Renal cortex interstitium (tissue), 15 donors: ENCODE measurements at places on chromosomes 7 and 10. TPM values are rescaled to one million over a fixed set of nuclear protein-coding genes. Genes with fewer than 3 reads are reported as not detected.

The NANOS1 gene
- polyA plus RNA-seq: 3.2 TPM

- DNase-seq: no peak
These were observed 25.9 kb downstream of the TRDMT1 start for GRCh38 chr10:17175551-17175950.

GRCh38 chr7:3107228-3107763, 63.6 kb upstream of the CARD11 start:
- DNase-seq: no peak

The IFT22 gene
- polyA plus RNA-seq: 78.3 TPM

The TAC1 gene
- polyA plus RNA-seq: 0.89 TPM

DNA sequence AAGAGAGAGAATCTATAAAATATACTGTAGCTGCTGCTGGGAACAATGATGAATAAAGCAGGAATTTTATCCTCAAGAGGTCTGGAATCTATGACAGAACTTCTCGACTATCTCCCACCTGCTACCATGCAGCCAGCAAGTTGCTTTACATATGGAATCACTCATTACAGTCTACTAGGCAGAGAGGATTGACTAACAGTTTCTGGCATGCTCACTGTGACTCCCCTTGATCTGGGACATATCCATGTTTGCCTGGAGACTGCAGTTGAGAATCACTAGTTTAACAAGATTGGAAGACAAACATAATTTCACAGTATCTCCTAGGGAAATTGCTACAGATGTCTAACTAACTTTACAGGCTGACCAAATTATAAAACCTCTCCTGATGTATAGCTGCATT, 13.3 kb downstream of the GPR37 start:
- no peak for DNase-seq

- no peak for DNase-seq
These were observed 4.6 kb upstream of the TBC1D12 start for GRCh38 chr10:94397549-94398370.

The EBLN1 gene
- polyA plus RNA-seq: not detected

The GDF10 gene
- polyA plus RNA-seq: 1.5 TPM

The ADIRF gene
- polyA plus RNA-seq: 9.2 TPM

The C10orf105 gene
- 0.16 TPM for polyA plus RNA-seq

GRCh38 chr7:150385302-150385723, 6.2 kb downstream of the ZNF775 start:
- DNase-seq: no peak

DNA sequence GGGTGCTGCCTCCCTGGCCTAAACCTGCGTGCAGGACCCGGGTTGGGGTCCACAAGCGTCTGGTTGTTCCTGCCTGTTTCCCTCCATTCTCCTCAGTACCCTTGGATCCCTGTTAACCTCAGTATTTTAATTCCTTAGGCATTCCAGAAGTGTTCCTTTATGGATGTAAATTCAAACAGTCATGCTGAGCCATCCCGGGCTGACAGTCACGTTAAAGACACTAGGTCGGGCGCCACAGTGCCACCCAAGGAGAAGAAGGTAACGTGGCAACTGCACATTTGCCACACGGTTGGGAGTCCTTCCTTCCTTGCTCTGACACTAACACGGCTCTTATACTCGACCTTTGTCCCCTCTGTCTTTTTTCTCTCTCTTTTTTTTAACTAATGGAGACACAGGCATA, 187.1 kb downstream of the ARHGAP21 start:
- no peak for DNase-seq

The FXYD4 gene
- 5.5 TPM for polyA plus RNA-seq

GRCh38 chr10:45023426-45023825, 22.7 kb downstream of the ZNF22 start:
- DNase-seq: no peak

The CALML5 gene
- polyA plus RNA-seq: not detected

The KCP gene
- polyA plus RNA-seq: 15.0 TPM

The HTR5A gene
- not detected for polyA plus RNA-seq

- no peak for DNase-seq
These were observed 61.7 kb downstream of the SH2D4B start for GRCh38 chr10:80599424-80599847.

The TMEM213 gene
- 35.2 TPM for polyA plus RNA-seq

The NYAP1 gene
- polyA plus RNA-seq: 2.9 TPM

GRCh38 chr10:78905957-78906308, 162.8 kb upstream of the ZMIZ1 start:
- DNase-seq: no peak

GRCh38 chr10:93493162-93493561, 3.2 kb upstream of the CEP55 start:
- DNase-seq: no peak

GRCh38 chr7:55469271-55469681, 103.0 kb downstream of the VOPP1 start:
- DNase-seq: no peak

DNA sequence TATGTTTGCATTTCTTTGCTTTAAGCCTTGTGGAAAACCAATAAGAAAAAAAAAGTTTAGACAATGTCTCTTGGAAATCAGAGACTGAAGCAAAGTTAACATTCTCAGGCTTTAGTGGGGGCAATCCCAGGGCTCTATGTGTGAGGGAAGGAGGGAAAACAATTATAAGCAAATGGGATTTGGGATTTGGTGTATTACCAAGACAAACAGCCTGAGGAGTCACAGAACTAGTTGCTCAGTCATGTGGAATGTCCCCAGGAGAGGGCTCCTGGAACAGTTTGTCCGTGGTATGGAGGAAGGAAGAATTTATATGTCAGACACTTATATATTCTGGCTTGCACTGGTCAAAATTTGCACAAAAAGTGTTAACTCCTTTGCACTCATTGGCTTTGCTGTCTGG, 562.9 kb upstream of the TPK1 start:
- no peak for DNase-seq

DNA sequence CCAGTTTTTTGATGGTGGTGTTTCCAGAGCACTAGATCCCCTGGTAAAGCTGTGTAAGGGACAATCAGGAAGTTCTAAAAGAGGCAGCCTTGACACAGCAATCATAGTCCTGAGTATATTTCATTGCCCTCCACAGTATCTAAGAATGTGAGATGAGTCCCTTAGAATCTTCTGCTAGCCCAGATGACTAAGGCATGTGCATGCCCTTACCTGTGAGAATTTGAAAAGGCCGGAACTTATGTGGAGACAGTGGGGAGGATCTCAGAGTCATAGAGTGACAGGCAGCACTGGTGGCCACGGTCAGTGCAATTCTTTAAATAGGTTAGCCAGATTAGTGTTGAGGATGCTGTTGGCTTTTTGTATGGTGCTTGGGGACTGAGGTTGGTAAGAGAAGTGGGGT, 361.4 kb upstream of the VSTM2A start:
- no peak for DNase-seq

The PSD gene
- polyA plus RNA-seq: 7.4 TPM

DNA sequence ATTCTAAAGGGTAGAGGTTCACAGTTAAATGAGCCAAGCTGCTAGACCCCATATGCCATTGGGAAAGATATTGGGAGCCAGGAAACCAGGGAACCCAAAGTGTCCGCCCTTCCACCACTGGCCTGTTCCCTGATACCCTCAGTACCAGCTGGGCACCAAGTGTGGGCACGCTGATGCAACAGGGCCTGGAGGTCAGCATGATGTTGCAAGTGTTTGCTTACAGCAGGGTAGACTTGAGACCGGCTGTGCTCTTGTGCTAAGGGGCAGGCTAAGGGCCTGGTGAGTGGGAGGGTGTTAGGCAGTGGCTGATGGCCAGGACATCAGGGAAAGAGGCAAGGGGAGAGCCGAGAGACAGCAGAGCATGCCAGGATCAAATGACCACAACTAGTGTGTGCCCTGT, 21.0 kb upstream of the MYL7 start:
- no peak for DNase-seq

The CPA4 gene
- 0.14 TPM for polyA plus RNA-seq

- DNase-seq: no peak
These were observed 1.5 kb downstream of the FAM13C start for GRCh38 chr10:59360605-59361405.

GRCh38 chr7:114785496-114785895, 136.4 kb upstream of the MDFIC start:
- no peak for DNase-seq

DNA sequence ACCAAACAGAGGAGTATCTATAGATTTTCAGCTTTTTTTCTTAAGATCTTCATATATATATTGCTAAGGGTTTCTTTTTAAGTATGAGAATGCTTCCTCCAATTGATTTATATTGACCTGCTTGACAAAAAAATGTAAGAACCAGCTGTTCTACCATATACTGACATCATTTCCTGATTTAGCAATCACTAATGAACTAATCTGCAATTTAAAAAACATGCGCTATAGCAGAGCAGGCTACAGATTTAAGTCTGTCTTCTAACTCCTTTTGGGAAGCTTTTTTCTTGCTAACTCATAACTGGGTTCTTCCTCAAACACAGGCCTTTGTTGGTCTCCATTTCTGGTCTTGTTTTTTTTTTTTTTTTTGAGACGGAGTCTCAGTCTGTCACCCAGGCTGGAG, 33.2 kb downstream of the ABCC2 start:
- DNase-seq: no peak

GRCh38 chr7:127208351-127208750, 44.4 kb downstream of the GRM8 start:
- DNase-seq: no peak

GRCh38 chr10:31759124-31759798, 169.4 kb downstream of the ARHGAP12 start:
- peak; percentile 54 for DNase-seq

The SPDYE2 gene
- 3.2 TPM for polyA plus RNA-seq
